ENCODE measurements at places on chromosomes 5 and 9. TPM values are rescaled to one million over a fixed set of nuclear protein-coding genes. Genes with fewer than 3 reads are reported as not detected.

Gene PRRX2
- total RNA-seq: not detected

Gene IFNA13
- not detected for total RNA-seq

Gene HAVCR1
- total RNA-seq: not detected

Gene SCGB3A2
- not detected for total RNA-seq

Gene CATSPER3
- total RNA-seq: under 0.01 TPM

Gene TNFSF8
- not detected for total RNA-seq
